ENCODE measurements at places on chromosomes 4 and X.

DNA sequence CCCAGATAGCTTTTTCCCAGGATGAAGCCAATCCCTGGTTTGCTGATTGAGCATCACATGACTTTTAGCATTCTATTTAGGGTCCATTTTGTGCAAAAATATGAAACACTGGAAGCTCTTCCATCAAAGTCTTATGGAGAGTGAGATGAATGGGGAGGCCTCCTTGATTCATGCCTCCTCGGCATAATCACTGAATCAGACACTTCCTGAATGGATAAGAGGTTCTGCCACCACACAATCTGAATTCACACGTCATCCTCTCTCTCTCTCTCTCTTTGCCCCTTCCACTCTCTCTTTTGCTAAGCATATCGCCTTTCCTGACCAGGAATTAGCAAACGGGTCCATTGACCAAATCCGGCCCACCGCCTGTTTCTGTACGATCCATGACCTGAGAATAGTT is 68.7 kb downstream of the CRMP1 start:
- no peak for DNase-seq

- no peak for DNase-seq
Measured at GRCh38 chr4:45350438-45350837, 624.1 kb upstream of the GNPDA2 start.

DNA sequence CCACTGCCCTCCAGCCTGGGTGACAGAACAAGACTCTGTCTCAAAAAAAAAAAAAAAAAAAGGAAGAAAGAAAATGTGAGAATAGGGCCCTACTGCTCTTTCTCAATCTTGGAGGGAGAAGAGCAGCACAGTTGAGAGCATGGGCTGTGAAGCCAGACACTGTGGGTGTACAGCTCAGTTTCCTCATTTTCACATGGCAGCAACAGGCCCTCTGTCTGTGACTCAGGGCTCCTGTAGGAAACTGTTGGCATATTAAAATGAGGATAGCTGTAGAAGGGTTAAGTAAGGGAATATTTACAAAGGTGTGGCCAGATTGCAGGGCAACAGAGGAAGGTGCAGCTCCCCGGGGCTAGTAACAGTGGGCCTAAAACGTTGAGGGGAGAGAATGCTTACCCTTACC is 3.4 kb downstream of the AKAP14 start:
- no peak for DNase-seq

GRCh38 chrX:39752815-39753214 is 344.9 kb downstream of the BCOR start:
- DNase-seq, result no peak

- no peak for DNase-seq
Measured at GRCh38 chr4:111400741-111401140, 744.5 kb upstream of the FAM241A start.

DNA sequence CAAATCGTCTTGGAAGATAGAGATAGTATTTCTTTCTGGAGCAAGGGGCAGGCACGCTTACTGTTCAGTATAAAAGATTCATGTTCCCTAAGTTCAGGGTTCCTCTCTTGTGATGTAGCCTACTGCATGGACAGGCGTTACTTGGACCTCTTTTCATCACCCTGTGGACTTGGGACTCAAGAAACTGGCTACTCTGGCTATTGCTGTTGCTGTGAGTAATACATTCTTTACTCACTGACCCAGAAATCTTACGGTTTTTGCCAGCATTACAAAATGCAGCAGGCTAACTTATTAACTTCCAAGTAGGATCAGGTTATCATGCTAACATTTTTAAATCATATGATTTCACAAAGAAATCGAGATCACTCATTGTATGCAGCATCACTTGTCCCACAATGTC is 12.8 kb upstream of the GUCY1B1 start:
- DNase-seq, result no peak

GRCh38 chrX:9293051-9293496 is 171.8 kb upstream of the TBL1X start:
- DNase-seq, result no peak

DNA sequence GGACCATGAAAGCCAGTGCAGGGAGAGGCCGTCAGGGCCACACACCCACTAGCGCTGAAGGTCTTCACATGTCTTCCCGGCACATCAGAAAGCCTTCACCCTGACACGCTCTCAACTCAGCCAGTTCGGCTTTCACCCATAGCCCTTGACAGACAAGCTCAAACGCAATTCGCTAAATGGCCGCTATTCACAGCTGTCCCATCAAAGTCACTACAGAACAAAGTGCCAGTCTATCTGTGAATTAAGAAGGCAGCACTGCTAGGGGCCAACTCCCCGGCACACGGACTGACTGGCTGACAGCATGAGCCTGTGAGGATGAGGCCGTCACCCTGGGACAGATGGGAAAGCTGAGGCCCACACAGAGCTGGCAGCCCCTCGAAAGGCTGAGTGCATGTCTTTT is 45.7 kb downstream of the ACOX3 start:
- no peak for DNase-seq

- no peak for DNase-seq
Measured at GRCh38 chrX:43707812-43708548, 51.9 kb downstream of the MAOA start.

GRCh38 chrX:97026406-97026805 is 142.7 kb downstream of the RPA4 start:
- no peak for DNase-seq

DNA sequence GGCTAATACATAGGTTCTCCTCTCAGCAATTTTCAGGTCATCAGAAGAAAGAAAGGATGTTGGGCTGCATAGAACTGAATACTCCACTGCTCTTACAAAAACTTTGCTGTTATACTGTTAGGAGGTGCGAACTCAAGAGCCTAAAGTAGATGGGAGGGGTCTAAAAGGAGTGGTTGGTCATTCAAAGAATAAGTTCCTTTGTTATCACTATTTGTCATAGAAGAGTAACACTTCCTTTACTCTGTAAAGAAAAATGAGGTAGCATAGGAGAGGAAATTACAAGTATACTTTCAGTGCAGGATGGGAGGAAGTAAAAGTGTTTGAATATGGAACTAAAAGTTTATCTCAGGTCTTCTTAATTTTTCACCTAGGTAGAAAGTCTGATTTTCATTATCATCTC is 61.5 kb downstream of the CCNI start:
- DNase-seq, result no peak

DNA sequence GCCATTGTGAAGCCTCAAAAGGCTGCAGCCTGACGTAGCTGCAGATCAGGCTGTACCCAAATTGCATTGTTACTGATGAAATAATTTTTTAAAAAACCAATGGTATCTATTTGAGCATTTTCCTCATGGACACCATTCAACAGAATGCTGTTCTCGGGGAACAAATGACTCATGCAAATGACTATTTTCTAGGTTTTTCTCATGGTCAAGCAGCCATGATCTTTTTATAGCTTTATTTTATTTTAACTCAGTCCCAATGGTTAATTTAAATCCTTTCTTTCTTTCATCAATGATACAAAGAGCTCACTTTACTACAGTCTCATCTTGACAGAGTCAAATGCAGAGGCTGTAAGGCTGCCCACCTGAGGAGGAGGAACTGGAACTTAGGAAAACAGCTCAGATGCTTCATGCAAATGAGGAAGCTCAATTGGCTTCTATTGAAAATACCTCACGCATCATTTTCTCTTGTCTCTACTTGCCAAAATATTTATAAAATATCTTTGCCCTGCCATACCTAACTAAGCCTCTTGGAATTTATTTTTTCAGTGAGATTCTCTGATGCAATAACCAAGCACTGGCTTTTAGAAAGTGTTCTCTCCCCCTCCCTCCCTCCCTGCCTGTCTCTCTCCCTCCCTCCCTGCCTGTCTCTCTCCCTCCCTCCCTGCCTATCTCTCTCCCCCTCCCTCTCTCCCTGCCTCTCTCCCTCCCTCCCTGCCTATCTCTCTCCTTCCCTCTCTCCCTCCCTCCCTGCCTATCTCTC is 81.0 kb downstream of the SORBS2 start:
- no peak for DNase-seq

DNA sequence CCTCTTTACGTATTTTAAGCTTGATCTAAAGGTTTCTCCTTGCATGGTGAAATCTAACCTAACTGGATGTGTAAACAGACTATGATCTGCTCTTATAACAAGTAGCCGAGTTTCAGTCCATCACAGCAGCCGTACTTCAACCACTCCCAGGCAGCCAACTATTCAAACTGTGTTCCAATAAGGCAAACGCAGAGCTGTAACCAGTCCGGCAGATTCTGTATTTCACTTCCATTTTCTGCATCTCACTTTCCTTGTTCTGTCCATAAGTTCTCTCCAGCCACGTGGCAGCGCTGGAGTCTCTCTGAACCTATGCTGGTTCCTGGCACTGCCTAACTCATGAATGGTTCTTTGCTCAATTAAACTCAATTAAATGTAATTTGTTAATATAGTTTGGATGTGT is 132.6 kb downstream of the FHDC1 start:
- DNase-seq, result no peak

DNA sequence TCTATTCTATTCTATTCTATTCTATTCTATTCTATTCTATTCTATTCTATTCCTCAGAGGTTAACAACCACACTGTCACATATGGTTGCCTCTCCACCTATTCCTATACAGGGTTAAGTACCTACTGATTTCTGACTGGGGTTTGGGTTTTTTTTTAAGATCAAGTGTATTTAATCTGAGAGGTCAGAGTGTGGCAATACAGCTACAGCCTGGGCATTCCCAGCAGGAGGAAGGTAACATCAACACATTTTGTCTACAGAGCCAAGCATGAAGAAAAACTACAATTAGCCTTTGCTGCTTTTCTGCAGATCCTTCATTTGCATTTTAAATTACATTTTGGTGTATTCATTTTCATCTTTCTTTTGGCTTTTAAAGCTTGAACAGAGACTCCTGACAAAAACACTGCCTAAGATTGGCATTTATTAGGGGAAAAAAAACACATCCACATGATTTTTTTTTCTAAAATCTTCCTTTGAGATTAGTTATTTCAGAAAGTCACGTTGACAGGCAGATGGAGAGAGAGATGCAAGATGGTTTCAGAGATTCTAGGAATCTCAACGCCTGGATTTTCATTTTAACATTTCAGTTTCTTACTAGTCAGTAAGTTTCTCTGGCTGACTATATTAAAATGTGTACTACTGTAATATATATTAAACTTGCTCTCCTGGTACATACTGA is 255.9 kb upstream of the TET2 start:
- DNase-seq, result no peak

GRCh38 chr4:105148776-105149175 is 2.1 kb downstream of the TET2 start:
- no peak for DNase-seq

DNA sequence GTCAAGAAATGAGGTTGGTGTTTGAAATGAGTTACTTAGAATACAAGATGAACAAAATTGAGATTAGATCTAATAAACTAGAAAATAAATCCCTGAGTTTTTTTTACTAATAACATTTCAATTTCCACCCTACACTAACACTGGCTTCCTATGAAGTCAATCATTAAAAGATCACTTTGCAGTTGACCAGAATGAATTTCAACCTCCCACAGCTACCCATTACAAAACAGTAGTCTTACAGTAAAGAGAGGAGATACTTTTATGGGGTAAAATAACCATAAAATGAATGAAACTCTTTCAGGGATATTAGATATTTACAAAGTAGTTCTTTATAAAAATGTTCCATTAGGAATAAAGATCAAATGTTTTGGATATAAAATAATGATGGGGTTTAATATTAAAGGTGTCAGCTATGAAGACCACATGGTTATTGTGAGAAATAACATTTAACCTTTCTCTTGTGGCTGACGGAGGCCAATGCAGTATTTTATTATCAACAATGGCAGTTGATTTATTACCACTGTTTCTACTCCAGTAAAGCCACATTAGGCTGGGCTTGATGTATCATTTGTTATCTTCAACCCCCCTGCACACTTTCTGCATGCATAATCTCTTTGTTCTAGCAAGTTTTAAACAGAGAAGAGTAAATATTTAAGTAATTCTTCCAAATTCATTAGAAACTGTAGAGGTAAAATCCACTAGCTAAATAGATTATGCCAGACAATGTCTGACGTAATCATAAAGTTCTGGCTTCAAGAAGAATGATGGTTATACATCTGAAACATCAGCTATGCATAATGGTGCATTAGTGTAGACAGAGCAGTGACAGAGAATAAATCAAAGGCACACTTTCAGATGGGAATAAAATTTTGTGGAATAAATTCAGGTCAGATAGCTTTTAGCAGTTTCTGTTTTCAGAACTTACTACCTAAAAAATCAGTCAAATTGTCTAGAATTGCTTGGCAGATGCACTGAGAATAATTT is 516.6 kb downstream of the PCDH18 start:
- no peak for DNase-seq

- DNase-seq, result no peak
Measured at GRCh38 chrX:153578200-153578835, 20.6 kb downstream of the CCNQ start.

DNA sequence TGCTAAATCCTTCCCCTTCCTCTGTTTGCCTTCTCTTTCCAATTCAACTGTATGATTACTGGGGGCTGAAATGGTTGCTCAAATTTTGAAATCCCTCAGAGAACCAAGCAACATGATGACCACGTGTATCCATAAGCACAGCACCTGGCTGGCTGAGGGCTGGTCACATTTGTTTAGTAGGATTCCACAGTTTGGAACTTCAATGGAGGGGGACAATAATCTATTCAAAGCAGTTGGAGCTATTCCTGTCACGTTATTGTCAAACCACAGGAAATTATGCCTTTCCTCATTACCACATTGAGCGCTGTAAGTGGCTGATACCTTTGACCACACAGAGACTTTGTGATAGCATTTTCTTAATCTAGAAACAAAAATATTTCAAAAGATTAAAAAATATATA is 7.0 kb downstream of the TMSB4X start:
- DNase-seq, result no peak

GRCh38 chr4:952881-953573 is 20.3 kb downstream of the DGKQ start:
- no peak for DNase-seq

DNA sequence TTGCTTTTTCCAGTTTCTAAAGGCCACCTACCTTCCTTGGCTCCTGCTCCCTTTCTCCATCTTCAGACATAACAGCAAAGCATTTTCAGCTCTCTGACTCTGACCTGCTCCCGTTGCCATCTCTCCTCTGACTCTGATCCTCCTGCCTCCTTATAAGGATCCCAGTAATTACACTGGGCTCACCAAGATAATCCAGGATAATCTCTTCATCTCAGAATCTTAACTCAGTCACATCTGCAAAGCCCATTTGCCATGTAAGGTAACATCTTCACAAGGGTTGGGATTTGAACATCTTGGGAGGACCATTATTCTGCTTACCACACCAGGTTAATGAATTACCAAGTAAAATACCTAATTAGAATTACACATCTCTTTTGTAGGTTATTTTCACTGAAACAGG is 41.3 kb upstream of the MAGED1 start:
- DNase-seq, result no peak

DNA sequence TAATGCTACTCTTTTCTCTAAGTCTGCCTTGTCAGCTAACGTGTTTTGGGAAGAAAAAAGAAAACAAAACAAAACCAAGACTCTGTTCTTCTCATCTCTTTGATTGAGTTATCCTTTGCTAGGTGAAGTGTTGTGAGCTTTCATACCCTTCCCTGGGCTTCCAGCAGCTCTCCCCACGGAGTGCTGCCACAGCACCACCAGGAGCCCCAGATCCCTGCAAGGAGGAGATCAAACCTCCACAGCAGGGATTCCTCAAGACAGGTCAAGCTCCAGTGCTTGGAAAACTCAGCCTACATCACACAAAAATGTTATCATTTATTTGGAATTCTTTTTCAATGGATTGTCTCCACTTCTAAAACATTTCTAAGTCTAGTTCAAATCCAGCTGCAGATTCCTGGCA is 1981.9 kb upstream of the TENM3 start:
- no peak for DNase-seq
